Endodermal cell (in vitro differentiated cells): ENCODE measurements at places on chromosomes 5 and 9. TPM values are rescaled to one million over a fixed set of nuclear protein-coding genes. Genes with fewer than 3 reads are reported as not detected.

DNA sequence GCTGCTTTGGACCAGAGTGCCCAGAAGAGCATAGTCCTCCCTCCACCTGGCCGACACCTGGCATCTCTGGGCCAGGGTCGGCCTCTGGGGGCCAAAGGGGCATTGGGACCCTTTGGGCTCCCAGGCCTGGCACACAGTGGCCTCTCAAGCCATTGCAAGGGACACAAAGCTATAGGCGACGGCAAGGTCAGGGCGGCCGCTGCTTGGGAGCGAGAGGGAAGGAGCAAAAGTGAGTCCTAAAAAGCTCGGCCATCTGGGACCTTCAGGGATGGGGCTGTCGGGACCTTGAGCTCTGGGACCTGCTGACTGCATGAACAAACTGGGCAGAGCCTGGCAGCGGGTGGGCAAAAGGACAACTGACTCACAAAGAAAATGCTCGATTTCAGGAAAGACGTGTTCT lies 13.9 kb downstream of the DBH start:
- no peak for DNase-seq

DNA sequence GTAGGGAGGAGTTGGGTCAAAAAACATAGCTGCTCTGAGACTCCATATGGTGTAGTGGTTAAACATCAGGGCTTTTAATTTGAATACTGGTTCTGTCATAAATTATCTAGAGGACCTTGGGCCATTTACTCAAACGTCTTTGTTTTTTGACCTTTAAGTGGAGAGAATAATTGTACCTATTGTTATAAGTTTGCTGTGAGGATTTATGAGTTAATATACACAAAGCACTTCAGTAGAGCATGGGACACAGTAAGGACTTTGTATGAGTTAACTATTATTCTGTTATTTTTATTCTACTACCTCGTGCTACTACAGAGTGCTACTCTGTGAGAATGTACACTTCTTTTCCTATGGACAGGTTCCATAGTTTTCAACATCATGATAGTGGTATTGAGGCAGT lies 123.7 kb upstream of the TNC start:
- DNase-seq, result no peak

Gene DIPK1B
- 27.9 to 47.2 TPM (median 45.4 TPM) in 3 replicates for total RNA-seq

GRCh38 chr5:173771121-173771724 lies 116.9 kb upstream of the CPEB4 start:
- peak; percentile 67 for DNase-seq

Gene IFNK
- total RNA-seq, result not detected in 3 replicates
